ENCODE measurements at places on chromosomes 11 and 22.

- no peak for DNase-seq
Observed at GRCh38 chr22:44074337-44074984, 50.4 kb downstream of the PARVB start.

- DNase-seq: no peak
Observed at GRCh38 chr11:83004746-83005556, 66.7 kb downstream of the RAB30 start.

DNA sequence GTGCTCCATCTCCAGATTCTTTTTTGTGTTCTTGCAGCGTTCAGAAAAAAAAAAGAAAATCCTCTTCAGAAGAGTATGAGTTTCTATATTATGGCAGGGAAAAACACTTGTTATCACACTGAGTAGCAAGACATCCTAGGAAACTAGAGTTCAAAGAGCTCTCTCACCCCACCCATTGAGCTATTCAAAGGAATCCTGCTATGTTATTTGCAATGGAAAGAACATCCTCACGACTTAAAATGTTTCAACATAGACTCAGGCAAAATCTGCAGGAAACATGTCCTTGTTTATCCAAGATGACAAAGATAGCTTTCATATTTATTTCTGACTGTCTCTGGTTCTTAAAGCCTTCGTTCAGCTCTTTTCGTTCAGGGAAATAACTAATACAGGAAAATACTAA is 331.6 kb upstream of the ANO5 start:
- no peak for DNase-seq

DNA sequence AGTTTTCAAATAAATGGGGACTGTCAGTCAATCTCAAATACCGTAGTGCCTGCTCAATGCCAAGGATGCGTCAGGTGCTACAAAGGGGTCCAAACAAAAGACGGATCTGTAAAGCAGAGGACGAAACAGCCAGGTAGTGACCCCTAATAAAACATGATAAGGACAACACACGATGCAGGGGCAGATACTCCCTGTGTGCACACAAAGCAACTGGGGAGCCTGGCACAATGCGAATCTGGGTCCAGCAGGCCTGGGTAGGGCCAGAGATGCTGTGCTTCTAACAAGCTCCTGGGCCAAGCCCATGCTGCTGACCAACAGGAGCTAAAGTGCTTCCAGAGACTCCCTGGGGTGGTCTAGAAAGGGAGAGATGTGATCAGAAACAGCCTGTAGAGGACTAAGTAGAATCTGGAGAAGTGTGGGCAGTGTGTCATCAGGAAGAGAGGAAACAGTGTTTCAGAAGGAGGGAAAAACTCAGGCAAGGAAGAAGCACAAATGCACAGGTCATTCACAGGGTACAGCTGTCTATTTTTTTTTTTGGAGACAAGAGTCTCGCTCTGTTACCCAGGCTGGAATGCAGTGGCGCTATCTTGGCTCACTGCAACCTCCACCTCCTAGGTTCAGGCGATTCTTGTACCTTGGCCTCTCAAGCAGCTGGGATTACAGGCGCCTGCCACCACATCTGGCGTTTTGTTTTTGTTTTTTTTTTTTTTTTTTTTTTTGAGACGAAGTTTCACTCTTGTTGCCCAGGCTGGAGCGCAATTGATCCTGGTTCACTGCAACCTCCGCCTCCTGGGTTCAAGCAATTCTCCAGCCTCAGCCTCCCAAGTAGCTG is 74.5 kb downstream of the MICAL3 start:
- DNase-seq: no peak

- no peak for DNase-seq
Observed at GRCh38 chr11:115591380-115591779, 87.2 kb upstream of the CADM1 start.

DNA sequence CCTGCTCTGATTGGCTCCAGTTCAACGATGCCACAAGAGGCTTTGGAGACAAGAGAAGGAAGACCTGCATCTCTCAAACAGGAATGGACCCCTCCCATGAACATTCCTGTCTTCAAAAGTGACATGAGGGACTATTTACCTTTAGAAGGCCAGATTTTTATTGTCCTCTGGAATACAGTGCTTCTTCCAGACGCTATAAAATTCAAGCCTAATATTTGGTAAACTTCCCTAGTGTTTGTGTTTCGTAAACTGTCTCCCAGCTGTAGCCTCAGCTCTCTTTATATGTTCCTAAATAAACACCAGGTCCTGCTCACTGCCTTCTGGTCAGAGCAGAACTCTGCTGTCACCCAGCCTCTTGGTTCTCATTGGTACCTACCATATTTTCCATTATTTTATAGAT is 157.8 kb downstream of the CCDC34 start:
- DNase-seq: no peak

- DNase-seq: no peak
Observed at GRCh38 chr11:112267188-112267591, 6.5 kb upstream of the PLET1 start.

GRCh38 chr22:35995348-35995747 is 33.3 kb downstream of the RBFOX2 start:
- DNase-seq: no peak

DNA sequence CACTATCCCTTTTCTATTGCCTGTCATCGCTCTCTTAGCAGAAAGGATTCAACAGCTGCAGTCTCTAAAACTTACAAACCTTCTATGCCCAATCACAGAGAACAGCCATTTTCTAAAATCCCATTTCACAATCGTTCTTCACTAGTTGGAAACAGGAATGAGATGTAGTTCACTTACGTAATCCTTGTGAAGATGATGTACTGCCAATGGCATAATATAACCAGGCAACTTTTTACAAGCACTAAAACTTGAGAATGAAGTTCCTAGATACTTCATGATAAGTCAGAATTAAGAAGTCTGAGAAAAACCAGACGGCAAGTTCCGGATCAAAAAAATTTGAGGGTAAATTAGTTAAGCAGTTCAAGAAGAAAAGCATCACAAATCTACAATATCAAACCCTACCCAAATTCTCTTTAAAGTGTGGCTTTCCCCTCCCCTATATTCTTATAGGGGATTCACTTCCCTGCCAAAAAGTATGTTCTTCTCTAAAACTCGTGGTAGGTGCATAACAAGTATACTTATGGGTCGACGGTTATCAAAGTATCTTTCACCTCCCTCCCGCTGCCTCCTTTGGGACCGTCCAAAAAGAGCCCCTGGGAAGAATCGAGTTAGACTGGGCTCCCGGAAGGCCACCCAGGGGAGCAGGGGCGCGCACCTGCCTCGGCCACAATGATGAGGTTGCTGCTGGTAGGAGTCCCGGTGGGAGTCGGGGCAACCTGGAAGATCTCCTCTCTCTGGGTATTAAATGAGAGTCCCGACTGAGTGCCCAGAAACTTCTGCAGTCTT is 666 bp downstream of the MSANTD4 start:
- DNase-seq: no peak

DNA sequence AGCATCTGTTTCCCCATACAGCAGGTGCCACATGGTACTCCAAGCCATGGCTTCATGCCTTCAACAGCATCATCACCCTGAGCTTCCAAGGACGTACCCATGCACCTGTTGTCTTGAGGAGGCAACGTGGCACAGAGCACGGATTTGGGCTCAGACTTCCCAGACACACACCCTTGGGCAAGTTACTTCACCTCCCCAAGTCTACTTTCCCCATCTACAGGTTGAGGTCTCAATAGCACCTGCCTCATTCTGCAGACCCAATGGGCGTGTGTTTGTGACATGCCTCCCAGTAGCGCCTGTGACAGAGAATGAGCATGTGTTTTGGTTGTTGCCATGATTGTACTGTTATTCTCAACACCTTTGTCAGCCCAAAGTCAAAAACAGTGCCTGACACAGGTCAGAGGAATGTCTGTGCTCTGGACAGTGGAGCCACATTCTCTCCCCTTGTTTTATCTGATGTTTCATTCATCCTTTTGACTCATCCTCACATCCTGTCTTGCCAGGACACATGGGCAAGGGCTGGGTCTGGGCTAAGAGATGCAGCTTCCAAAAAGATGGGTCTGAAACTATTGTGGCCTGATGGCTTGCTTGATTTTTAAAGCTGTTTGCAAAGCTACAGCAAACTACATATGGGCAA is 53.4 kb upstream of the CCND1 start:
- DNase-seq: no peak

- no peak for DNase-seq
Observed at GRCh38 chr11:75384438-75385080, 14.8 kb upstream of the RPS3 start.

DNA sequence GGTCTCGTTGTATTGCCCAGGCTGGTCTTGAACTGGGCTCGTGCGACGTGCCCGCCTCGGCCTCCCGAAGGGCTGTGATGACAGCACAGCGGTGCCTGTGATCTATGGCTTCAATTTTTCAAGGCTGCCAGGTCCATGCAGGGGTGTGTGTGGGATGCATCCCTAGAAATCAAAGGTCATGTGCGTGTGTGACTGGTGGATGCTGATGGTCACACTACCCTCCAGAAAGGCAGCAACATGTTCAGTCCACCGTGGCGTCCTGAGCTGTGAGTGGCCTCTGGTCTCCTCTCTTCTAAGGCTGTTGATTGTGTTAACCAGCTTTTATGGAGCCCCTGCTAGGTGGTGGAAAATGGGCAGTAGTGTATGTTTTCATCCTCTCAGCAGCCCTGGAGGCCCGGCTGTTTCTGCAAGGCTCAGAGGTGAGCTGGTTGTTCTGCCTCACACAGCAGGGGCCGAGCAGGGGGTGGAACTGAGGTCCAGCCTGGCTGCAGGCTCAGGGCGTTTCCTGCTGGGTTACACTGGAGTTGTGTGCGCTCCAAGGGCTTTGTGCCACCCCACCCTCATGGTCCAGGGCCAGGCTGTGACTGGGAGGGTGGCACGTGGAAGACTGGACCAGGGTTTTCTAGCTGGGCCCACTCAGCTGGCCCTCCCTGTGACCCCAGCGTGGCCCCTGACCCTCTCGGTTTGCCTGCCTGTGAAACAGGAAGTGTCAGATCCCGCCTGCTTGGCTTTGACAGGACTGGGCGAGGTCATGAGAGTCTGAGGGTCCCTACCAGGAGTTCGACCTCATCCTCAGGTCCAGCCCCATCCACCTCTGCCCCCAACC is 7.7 kb downstream of the BIK start:
- no peak for DNase-seq

DNA sequence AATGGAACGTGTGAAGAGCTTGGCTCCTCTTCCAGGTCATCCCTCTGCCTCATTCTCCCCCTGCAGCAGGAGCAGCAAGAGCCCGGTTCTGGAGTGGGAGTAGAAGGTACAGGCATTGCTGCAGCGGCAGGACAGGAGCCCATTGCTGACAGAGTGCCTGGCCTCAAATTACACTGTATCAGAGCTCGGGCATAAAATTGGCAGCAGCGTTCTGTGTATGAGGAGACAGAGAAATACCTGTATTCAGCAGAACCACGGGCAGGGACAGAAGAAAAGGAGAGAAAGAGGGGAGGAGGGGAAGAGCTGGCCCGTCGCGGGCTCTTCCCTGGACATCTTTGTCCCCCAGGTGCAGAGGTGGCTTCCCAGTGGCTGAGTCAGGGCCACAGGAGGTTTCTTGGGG is 2.6 kb upstream of the NCF4 start:
- DNase-seq: no peak

DNA sequence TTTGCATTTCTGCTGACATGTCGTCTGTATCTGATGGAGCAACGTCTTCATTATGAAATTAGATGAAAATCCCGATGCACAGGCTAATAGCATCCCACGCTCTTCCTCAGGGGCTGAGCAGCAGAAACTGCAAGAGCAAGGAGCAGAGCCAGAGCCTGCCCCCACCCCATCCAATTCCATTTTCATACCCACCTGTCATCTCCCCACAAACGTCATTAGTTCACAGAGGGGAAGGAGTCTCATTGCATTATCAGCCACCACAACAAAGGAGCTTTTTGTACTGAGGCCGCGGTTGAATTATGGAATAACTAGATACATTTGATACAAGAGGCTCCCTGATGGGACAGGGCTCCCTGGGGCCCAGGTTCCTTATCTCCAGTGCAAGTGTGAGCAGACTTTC is 515.0 kb downstream of the NTM start:
- no peak for DNase-seq

GRCh38 chr11:75105462-75105925 is 8.8 kb upstream of the OR2AT4 start:
- DNase-seq: no peak

- DNase-seq: no peak
Observed at GRCh38 chr11:43515090-43515489, 156.4 kb downstream of the TTC17 start.

GRCh38 chr11:115682101-115682500 is 177.9 kb upstream of the CADM1 start:
- DNase-seq: no peak

DNA sequence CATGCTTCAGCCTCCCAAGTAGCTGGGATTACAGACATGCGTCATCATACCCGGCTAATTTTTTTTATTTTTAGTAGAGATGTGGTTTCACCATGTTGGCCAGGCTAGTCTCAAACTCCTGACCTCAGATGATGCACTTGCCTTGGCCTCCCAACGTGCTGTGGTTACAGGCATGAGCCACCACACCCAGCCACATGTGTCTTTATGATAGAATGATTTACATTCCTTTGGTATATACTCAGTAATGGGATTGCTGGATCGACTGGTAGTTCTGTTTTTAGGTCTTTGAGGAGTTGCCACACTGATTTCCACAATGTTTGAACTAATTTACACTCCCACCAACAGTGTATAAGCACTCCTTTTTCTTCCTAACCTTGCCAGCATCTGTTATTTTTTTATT is 276.2 kb downstream of the METTL15 start:
- DNase-seq: no peak

GRCh38 chr11:17753153-17753552 is 18.6 kb downstream of the KCNC1 start:
- DNase-seq: no peak

- no peak for DNase-seq
Observed at GRCh38 chr11:78039391-78039918, 16.4 kb upstream of the KCTD14 start.

DNA sequence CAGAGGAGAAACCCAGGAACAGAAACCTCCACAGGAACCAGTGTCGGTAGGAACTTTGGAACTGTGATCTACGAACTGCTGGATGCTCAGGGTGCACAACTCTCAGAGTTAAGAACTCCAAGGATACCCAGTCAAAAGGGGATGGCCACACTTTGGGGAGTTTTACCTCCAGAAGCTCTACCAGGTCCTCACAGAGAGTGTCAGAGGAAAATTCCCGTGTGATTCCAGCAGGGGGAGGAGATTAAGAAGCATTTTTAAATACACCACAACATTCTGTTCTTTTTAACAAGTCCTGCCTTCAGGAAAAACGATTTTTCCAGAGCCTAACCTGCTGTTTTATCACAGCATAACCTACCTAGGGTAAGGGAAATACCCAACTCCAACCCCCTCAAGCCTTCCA is 104.0 kb downstream of the SOX6 start:
- no peak for DNase-seq

DNA sequence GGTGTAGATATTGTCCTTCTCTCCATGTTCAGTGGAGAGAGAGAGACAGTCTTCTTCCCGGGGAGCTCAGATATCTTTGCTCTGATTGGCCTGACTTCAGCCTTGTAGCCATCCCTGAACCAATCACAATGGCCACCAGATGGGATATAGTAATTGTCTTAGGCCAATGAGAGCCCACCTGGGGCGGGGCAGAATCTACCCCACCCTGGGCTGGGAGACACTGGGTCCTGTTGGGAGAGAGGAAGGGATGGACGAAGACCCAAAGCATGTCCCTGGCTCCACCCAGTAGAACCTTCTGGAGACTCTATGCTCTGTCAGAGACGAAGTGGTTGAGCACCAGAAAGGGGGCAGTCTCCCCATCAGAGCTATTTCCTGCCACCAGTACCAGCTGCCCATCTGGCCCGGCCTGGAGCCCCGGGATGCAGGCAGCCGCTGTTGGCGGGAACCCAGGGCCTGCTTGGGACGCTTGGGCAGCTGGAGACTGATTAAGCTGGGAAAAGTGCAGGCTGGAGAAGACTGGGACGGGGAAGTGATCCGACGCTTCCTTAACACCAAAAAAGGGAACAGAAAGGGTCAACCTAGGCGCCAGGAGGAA is 31.6 kb upstream of the CBX7 start:
- DNase-seq: peak; percentile 60

All from NCI-H446 treated with DMSO at 0.1 percent for 48 hours (cell line).